Ovary (tissue), 10 donors: ENCODE measurements at places on chromosomes 16 and 17. TPM values are rescaled to one million over a fixed set of nuclear protein-coding genes. Genes with fewer than 3 reads are reported as not detected.
A peak's percentile ranks its signal among the peaks of the same experiment; 100 is the strongest.

OSGIN1 gene
- 5.5 TPM for polyA plus RNA-seq

- peaks cover 4% of the 10 kb centered on the region for H3K4me1 ChIP-seq
- no peaks in the 10 kb centered on the region for H3K27me3 ChIP-seq
- H3K36me3 ChIP-seq, result no peaks in the 10 kb centered on the region
- H3K4me3 ChIP-seq, result no peak overlapping the region
- H3K27ac ChIP-seq, result no peak overlapping the region
These were observed 746 bp downstream of the HS3ST2 start for GRCh38 chr16:22814711-22815105.

GRCh38 chr17:38605841-38606645 is at the start of gene SRCIN1:
TSS of gene SRCIN1 (minus strand) at chr17:38605952. CDS start at chr17:38605705, 247 bp downstream.
- H3K27me3 ChIP-seq, result peaks cover 3% of the 10 kb centered on the region
- H3K4me3 ChIP-seq, result peak within 1 kb of the TSS; percentile 41
- H3K27ac ChIP-seq, result no peak within 1 kb of the TSS
- peak; percentile 54 for DNase-seq
- no peaks in the 10 kb centered on the region for H3K36me3 ChIP-seq
- peaks cover 6% of the 10 kb centered on the region for H3K4me1 ChIP-seq

GRCh38 chr16:74448990-74449389 is 27.7 kb upstream of the CLEC18B start:
- H3K27ac ChIP-seq, result no peak overlapping the region
- no peak overlapping the region for H3K4me3 ChIP-seq

DNA sequence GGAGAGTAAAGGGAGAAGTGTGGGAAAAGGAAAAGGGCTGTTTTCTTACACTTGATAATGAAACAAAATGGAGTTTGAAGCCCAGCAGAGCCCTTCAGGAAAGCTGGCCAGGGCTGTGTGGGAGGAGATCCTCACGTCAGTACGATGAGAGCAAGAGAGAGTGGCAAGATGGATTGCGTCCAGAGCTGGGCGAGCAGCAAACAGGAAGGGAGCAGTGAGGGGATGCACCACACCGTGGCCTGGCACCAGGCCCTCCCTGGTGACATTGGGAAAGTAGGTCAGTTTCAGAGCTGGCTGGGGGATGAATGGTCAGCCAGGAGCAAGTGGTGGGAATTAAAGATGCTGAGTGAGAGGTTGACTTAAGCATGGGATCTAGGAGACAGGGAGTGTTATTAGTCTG is 273.6 kb downstream of the GRIN2A start:
- no peak overlapping the region for H3K27ac ChIP-seq
- DNase-seq, result peak; percentile 29
- no peaks in the 10 kb centered on the region for H3K36me3 ChIP-seq
- H3K4me1 ChIP-seq, result peaks cover 7% of the 10 kb centered on the region
- H3K4me3 ChIP-seq, result no peak overlapping the region
- no peaks in the 10 kb centered on the region for H3K27me3 ChIP-seq

- no peaks in the 10 kb centered on the region for H3K4me1 ChIP-seq
- H3K27ac ChIP-seq, result no peak overlapping the region
- no peak overlapping the region for H3K4me3 ChIP-seq
- no peak for DNase-seq
- no peaks in the 10 kb centered on the region for H3K27me3 ChIP-seq
These were observed 44.9 kb downstream of the CDRT4 start for GRCh38 chr17:15422392-15422965.

TEX14 gene
- polyA plus RNA-seq, result 0.48 TPM

- no peak overlapping the region for H3K4me3 ChIP-seq
- H3K4me1 ChIP-seq, result peaks cover 9% of the 10 kb centered on the region
- DNase-seq, result no peak
- no peak overlapping the region for H3K27ac ChIP-seq
- H3K36me3 ChIP-seq, result no peaks in the 10 kb centered on the region
These were observed 8.5 kb upstream of the ADCY7 start for GRCh38 chr16:50257876-50258275.
